NCI-H2081 (cell line): ENCODE measurements at places on chromosomes 5 and 9.

GRCh38 chr9:7960320-7961050 lies 160.9 kb upstream of the DMAC1 start:
- DNase-seq: no peak

DNA sequence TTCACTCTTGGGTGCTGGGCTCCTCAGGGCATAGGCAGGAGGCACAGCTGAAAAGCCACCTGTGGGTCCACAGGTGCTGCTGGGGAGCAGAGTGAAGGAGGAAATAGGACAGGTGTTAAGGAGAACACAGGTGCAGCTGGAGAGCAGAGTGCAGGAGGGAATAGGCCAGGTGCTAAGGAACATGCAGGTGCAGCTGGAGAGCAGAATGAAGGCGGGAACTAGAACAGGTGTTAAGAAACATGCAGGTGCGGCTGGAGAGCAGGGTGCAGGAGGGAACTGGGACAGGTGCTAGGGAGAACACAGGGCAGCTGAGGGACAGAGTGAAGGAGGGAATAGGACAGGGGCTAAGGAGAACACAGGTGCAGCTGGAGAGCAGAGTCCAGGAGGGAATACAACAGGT lies 43.8 kb upstream of the PLEKHG4B start:
- DNase-seq: peak; percentile 49

DNA sequence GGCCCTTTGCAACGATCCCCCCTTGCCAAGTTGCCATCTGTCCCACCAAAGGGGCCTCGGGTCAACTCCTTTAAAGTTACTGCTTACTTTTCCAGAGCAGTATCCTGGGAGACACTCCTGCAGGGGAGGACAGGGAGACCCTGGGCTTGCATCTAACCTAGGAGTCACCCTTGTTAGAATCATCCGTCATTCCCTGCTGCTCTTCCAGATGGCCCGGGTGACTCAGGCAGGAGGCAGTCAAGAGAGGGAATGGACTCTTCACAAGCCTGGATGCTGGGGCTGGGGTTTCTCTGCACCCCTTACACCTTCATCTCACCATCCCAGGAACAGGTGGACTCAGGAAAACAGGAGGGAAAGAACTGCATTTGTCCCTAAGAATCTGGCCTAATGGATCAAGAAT lies 175.6 kb downstream of the GABBR2 start:
- DNase-seq: no peak

DNA sequence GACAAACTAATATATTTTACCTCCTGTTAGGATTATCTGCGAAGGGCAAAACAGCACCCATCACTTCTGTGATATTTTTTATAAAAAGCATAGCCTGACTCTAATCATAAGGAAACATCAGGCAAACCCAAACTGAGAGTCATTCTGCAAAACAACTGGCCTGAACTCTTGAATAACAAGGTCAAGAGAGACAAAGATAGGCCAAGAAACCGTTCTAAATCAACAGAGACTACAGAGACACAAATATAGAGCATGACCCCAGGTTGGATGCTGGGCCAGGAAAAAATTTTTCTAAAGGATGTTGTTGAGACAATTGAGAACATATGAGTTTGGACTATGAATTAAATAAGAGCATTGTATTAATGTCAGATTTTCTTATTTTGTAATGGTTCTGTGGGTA lies 384.9 kb downstream of the NFIB start:
- DNase-seq: no peak

- DNase-seq: no peak
Measured at GRCh38 chr5:34586117-34586885, 69.8 kb upstream of the RAI14 start.

GRCh38 chr9:110745676-110746075 lies 77.1 kb downstream of the MUSK start:
- DNase-seq: no peak

GRCh38 chr9:20408513-20408912 lies 213.8 kb downstream of the MLLT3 start:
- DNase-seq: no peak

DNA sequence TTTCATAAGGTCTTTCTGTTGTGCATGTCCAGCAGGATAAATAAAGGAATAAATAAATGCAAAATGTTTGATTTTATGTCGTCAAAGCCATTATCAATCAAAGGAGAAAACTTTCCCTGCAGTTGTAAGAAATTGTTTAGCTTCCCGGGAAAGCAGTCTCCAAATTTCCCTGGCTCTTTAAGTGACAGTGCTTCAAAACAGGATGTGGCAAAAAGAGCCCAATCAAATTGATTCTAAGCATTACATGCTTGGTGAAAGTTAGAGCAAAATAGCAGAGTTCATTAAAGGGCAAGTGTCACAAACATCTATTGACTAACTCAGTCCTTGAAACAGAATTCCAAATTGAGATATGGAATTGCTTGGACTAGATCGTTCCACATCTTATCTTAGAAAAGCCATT lies 704.1 kb downstream of the PRELID2 start:
- no peak for DNase-seq

DNA sequence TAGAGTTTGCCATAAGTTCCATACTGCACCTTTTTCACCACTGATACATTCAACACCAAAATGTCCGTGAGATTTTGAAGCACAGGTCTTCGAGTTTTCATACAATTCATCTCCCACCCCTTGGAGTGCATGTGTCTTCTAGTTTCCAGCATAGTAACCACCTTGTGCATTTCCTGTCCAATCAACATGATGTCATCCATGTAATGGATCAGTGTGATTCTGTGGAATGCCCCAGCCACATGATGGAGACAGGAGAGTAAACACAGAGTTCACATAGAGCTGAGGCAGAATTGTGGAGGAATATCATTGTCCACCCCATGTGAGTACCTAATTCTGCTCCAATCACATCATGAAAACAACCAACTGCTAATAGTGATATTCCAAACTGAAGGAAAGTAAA lies 441.5 kb upstream of the CDH6 start:
- DNase-seq: no peak

DNA sequence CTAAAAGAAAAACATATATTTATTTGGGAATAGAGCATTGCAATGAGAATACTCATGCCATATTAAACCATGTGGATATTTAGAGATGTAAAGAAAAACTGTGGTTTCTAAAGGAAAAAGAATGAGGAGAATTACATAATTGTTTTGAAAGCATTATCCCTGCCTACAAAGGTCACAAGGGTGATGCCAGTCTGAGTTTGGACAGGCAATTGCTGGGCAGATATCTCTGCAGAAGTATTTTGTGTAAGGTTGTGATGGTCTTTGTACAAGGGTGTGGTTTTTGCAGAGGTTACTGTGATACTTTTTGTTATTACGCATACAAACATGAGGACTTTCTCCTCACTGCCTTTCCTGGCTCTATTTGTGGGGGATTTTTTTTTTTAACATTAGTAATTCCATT lies 2022.9 kb upstream of the CDH6 start:
- DNase-seq: no peak

GRCh38 chr5:33179301-33179700 lies 261.5 kb upstream of the TARS1 start:
- DNase-seq: no peak

- DNase-seq: peak; percentile 77
Measured at GRCh38 chr9:105064248-105065097, 136.5 kb upstream of the ABCA1 start.

DNA sequence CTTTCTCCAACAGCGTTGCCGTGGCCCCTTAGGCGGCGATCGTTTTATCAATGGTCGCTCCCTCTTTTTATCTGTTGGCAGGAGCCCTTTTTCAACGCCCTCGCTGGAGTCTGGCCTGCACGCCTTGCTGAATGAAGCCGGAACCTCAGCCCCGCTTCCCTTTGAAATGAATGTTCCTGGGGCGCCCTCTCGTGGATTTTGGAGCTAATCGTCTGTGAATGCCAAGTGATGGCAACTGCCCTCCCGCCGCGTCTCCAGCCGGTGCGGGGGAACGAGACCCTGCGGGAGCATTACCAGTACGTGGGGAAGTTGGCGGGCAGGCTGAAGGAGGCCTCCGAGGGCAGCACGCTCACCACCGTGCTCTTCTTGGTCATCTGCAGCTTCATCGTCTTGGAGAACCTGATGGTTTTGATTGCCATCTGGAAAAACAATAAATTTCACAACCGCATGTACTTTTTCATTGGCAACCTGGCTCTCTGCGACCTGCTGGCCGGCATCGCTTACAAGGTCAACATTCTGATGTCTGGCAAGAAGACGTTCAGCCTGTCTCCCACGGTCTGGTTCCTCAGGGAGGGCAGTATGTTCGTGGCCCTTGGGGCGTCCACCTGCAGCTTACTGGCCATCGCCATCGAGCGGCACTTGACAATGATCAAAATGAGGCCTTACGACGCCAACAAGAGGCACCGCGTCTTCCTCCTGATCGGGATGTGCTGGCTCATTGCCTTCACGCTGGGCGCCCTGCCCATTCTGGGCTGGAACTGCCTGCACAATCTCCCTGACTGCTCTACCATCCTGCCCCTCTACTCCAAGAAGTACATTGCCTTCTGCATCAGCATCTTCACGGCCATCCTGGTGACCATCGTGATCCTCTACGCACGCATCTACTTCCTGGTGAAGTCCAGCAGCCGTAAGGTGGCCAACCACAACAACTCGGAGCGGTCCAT lies 10.0 kb downstream of the S1PR3 start:
- peak; percentile 68 for DNase-seq

DNA sequence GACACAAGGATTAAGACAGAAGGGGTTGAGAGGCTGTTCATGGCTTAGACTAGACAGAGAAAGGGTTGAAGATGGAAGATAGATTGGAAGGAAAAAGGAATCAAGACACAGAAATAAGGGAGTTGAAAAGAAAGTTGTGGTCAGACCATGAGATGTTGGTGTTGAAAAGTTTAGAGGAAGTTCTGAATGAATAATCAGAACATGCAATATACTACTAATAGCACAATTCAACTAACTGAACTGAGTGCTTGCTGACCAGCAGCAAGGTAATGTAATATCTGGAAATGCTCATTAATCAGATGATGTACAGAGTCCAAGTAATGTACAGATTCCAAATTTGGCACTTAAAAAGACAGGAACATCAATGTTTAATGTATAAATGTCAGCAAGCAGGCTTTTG lies 10.6 kb upstream of the NNT start:
- no peak for DNase-seq

DNA sequence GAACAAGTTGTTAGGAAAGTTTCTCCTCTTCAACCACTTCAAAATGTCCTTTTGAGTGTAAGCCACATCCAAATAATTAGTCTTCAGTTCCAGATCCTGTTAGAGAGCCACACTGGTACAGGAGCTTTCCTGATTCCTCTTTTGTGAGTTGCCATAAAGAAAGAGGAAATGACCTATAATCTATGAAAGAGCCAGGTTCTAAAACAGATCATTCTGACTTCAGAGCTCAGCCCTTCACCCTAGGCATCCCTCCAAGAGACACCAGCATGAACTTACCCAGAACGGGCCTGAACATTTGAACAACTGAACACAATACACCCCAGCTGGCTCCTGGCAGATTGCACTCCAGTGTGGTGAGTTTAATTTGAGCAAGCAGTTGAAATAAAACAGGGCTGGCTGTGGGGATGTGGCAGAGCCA lies 25.7 kb downstream of the SLC1A1 start:
- no peak for DNase-seq

DNA sequence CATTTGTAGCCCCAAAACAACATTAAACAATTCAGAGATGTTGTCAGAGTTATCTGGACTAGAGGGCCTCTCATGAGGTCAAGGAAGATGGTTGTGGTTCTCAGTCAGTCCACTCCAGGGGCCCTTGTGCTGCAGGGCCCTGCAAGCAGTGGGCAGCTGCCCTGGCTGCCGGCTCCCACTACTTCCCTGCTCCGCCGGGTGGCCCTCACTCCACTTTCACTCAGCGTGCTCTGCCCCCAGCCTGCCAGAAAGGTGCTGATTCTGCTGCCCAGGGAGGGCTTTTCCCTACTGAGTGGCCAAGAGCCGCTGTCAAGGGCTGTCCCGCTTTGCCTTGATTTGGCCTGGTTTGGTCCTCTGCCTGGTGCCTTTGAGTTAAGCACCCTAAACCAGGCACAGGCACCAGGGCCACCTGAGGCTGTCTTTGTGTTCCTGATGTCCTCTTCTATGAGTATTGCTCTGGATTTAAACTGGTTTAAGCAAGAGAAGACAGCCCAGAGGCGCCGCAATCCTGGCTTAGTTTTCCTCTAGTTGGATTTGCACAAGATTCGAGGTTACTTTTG lies 117.2 kb downstream of the GADD45G start:
- no peak for DNase-seq

DNA sequence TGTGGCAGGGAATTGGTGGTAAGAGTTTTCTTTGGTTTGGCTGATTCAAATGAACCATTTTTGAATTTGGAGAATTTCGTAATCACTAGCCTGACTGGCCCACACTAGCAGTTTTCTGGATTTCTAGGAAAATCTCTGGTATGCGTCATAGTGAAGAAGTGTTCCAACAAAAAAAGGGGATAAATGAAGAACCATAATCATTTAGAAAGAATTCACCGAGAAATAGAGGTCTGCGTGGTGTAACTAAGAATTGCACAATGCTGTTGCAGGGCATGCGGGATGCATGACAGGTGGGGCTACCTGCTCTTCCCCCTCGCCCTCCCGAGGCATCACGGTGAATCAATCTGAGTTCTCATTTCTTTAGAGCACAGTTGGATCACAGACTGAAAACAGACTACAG lies 232.3 kb upstream of the PAPPA start:
- DNase-seq: no peak

GRCh38 chr5:83964271-83964670 lies 243.6 kb upstream of the HAPLN1 start:
- DNase-seq: no peak

DNA sequence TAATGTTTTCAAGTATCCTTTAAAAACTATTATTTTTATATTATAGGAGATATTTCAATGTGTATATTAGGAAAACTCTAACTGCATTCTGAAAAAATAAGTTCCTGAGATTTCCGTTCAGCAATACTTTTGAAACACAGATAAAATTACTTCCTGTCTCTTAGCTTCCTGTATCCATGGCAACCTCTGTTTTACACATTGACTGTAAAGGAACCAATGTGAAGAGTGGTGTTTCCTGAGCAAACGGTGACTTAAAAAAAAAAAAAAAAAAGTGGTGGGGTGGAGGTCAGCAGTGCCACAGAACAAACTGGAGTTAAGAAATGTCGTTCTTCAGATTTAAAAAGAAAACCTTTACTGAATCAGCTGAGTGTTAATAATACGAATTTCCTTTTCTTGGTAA lies at the start of gene LRRC70:
TSS of gene LRRC70 (plus strand) at position 280 of the 400 bp plus-strand sequence. CDS start 620 bp downstream, outside the sequence.
- DNase-seq: no peak

- no peak for DNase-seq
Measured at GRCh38 chr5:180296771-180297170, 4.9 kb upstream of the MAPK9 start.

DNA sequence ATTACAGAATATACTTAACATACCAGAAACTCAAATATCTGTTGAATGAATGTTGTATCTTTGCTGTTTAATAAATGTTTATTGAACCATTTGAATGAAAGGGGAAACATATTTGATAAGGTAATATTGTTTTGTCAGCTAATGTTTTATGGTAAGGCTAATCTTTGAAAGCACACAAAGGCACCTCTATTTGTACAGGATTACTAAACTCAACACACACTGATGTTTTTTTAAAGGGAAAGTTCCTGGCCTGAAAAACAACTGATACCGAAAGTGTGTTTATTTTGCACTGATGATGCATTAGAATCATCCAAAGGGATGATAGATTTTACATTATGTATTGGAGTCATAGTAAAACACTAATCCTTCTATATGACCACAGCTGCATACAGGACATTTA lies 82.5 kb downstream of the ADCY2 start:
- DNase-seq: peak; percentile 57
